AG04450 (cell line): ENCODE measurements at places on chromosomes 5 and 9.
A peak's percentile ranks its signal among the peaks of the same experiment; 100 is the strongest.

DNA sequence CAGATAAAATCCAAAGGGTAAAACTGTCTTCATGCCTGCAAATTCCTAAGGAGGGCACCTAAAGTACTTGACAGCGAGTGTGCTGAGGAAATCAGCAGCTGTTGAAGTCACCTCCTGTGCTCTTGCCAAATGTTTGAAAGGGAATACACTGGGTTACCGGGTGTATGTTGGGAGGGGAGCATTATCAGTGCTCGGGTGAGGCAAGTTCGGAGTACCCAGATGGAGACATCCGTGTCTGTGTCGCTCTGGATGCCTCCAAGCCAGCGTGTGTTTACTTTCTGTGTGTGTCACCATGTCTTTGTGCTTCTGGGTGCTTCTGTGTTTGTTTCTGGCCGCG lies 727 bp upstream of the ADRB2 start:
- no peak for DNase-seq

GRCh38 chr5:5430136-5430535 lies 7.7 kb downstream of the ICE1 start:
- DNase-seq = no peak

DNA sequence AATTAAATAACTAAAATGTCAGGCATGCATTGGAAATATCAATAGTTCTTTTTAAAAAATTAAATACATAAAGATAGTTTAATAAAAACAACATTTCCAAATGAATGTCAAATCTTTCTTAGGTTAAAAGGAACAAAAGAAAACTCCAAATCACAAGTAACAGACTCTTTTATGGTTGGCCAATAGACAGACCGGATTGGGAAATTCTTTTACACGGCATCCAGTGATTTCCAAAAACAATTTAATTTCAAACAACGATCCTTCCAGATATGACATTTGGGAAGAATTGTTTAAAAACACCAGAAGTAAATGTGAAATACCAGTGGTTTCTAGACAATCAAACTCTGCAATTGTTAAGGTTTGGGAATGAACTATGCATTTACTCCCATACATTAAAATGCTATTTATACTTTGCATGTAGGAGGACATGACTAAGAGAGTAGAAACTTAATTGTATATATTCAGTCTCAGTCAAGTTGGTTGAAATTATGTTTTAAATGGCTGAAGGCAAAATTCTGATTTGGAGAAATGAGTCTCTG lies 32.8 kb downstream of the ZNF474 start:
- DNase-seq = no peak

DNA sequence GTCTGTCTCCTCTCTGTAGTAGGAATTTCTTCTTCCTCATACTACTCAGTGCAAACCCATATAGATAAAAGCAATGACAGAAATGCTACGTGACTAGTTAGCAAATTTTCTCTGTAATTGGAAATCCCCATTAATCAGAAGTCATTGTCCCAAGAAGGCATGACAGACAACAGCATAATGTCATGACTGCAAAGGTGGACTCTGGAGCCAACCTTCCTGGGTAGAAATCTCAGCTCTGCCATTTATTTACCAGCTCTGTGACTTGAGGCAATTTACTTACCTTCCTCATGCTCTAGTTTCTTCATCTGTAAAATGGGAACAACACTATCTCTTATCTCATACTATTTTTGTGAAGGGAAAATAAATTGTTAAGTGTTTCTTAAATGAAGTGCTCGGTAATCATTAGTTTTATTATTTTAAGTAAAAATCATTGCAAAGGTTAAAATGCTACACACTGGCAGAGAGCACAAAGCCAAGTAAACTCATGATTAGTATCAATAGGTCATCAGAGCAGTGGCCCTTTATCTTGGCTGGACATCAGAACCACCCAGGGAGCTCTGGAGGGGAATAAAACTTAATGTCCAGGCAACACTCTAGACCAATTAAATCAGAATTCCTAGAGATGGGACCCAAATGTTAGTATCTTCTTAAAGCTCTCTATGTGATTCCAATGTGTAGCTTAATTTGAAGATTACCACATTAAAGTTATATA lies 43.8 kb upstream of the FST start:
- DNase-seq = no peak

DNA sequence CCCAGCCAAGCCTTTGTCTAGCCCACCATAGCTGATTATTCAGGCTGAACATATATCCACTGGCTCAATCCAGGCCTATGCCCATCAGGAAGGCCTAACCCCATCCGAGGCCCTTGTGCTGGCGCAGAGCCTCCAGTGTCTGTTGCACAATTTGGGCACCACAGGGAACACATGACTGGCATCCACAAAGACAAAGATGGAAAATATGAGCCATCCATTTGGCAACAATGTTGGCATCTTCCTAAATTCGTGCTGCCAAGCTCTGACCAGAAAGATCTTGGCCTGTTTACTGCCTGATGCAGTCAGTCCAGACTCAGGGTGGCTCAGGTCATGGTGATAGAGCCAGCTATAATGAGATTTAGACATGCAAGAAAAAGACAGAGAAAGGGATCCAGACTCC lies 233.8 kb downstream of the PIK3R1 start:
- DNase-seq = no peak

- DNase-seq = no peak
Observed at GRCh38 chr9:116927726-116928125, 240.6 kb downstream of the TRIM32 start.

DNA sequence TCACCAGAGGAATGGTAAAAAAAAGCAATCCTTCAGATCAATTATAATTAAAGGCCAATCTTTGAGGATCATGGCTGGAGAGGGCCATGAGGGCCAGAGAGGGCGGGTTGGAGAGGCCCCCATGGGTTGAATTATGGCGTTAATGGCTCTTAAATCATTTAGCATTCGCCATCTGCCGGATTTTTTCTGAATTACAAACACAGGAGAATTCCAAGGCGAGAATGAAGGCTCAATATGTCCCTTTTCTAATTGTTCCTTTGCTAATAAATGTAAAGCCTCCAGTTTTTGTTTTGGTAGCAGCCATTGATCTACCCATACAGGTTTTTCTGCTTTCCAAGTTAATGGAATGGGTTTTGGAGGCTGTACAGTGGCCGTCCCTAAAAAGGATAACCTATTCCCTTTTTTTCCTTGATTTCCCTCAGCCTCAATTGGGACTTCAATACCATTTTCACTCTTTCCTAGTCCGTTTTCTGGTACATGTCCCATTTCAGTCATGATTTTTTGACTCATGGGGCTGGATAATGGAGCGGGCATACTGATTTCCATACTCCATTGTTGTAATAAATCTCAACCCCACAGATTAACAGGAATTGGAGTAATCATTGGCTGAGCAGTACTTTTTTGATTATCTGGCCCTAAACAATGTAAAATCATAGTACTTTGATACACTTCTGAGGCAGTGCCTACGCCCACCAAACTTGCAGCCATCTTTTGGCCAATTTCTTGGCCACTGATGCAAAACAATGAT lies 6.7 kb upstream of the TMEM141 start:
- no peak for DNase-seq

DNA sequence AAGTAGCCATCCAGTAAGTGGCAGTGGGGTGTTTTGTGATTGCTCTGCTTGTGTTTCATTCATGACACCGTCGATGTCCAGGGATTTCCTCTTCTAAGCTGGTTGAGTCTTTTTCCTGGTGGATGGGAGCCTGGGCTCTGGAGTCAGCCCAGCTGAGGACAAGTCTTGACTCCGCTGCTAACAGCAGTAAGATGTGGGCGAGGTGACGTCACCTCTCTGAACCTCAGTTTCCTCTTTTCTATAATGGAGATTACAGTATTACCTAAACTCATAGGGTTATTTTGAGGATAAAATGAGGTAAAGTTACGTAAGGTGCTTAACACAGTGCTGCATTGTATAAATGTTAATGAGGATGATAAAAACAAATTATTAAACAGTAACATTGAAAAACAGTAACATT lies 21.3 kb downstream of the FGF1 start:
- no peak for DNase-seq

DNA sequence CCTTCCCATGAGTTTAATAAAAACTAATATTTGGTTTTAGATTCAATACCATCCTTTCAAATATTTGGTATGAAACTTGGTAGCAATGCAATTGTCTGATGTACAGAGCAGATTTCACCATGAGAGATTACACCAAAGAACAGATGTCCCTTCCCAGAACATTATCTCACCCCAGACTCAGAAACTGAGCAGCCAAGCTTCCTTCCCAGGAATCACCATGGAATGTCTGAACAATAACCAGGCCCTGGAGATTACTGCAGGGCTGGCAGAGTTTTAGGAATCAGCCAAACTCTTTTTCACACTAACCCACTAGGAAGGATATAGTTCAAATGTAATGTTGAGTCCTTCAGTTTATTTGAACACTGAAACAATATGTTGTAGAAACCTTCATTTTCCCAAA lies 23.9 kb downstream of the CLTA start:
- no peak for DNase-seq

DNA sequence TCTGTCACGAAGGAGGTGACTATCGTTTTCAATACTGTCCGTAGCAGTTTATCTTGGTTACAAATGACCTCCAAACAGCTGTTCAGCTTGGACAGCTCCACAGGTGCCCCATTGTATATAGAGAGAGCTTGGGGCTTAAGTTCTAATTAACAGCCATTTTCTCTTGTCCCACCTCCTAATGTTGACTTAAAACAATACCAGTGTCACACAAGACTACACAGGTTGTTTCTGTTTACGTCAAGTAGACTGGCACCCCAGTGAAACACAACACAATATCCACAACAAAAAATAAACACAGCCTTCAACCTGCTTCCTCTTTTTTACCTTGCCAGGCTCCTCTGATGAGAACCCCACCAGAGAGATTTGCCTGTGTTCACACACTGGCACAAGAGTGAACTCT lies 39.8 kb upstream of the TLE1 start:
- no peak for DNase-seq

- DNase-seq = no peak
Observed at GRCh38 chr5:59597690-59598546, 295.6 kb downstream of the PDE4D start.

DNA sequence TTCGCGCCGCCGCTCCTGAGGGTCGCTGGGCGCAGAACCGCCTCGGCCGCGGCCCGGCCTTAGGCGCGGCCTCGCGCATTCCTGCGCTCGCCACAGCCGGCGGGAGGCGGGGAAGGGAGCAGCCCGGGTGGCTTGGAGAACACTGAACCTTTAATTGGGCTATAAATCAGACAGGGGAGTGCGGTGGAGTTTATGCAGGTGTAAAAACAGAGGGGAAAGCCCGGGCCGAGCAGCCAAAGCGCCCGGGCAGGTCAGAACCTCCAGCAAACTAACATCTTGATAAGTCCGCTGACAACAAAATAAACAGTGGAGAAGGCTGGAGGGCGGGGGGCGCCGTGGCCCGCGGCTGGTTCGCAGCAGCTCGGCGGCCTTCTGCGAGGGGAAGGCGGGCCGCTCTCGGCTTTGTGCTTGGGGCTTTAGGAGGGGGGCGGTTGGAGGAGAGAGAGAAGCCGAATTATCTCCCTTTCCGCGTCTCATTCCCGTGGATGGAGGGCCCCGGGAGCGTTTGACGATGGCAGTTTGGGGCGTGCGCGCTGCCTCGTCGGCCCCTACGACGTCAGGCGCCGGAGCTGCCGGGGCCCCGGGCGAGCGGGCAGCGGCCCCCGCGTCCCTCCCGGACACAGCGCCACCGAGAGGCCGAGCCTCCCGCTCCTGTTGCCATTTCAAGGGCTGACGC lies 11.3 kb downstream of the FOXD1 start:
- DNase-seq = no peak

DNA sequence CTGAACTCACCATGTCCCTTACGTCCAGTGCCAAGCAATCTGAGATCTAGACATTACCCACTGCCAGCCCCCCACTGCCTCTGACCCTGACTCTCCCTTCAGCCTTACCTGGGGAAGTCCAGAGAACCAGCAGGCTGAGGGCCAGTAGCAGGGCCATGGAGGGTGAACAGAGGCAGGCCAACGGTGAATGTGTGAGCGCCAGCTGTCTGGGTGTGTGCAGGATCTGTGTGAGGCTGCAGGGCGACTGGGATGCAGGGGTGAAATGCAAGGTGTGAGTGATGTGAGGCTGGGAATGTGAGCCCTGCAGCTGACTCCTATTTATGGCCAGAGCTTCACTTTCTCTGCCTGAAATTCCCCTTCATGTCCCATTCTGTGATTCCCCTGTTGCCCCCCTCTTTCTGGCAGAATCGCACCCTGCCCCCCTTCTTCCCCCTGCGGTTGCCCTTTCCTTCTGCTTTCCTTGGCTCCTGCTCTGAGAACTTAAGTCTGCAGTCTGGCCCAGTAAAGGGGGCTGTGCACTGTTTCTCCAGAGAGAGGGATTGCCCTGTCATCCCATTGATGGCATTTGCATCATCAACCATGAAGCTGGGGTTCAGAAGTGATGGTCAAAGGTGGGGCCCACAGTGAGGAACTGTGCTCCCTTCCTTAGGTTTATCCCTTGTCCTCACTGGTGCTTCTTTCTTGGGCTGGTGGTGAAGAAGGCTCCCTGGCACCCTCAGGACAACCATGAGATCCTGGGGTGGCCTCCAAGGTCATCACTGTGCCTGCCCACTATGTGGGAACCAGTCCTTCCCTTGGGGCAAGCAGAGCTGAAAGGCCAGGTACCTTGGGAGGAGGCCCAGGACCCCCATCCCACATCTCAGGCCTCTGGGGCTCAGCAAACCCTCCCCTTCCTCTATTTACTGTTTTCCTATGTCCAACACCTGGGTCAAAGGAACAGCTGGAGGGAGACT lies at the start of gene CCL19:
Gene CCL19, minus strand, starts transcription at position 294 of the 953 bp plus-strand sequence. Its CDS starts 137 bp downstream, at position 157.
- DNase-seq = no peak

DNA sequence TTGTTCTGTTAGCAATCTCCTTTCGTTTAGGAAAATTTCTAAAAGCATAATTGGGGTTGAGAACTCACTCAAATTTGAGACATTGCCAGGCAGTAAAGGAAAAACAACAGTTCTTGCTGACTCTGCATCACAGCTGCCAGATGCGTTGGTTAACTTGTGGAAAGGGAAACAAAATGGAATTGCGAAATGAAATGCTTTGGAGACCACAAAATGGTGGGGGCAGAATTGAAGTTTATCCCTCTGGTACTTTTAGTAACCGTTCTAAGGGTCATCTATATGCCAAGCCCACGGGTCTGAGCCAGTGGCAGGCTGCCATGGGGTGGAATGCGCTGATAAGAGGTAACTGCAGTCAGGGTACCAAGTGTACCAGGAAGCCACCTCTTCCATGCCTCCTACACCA lies 28.6 kb upstream of the SELENOP start:
- peak; percentile 16 for DNase-seq

- no peak for DNase-seq
Observed at GRCh38 chr9:98888801-98889421, 54.8 kb upstream of the COL15A1 start.

DNA sequence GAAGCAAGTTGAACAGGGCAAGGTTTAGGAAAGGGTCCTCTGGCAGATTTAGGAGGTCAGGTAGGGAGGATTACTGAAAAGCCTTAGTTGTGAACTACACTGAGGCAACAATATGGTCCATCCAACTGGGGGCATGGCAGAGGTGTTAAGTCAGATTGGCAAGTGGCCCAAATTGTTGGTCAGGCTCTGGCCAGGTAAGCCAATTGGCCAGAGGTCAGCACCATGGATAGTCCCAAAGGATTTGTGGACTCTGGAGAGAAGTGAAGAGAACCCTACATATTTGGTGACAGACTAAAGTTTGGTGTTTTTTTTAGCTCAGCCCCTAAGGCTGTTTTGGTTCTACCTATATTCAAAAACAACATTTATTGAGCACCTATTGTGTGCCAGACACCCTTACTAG lies 39.1 kb upstream of the RASGRF2 start:
- no peak for DNase-seq
